T-helper 17 cell (primary cell): ENCODE measurements at places on chromosomes 1 and 21. TPM values are rescaled to one million over a fixed set of nuclear protein-coding genes. Genes with fewer than 3 reads are reported as not detected.
A peak's percentile ranks its signal among the peaks of the same experiment; 100 is the strongest.

CTTNBP2NL gene
- total RNA-seq: 0.45 TPM

PTAFR gene
- 2.9 TPM for total RNA-seq

CLCNKA gene
- not detected for total RNA-seq

NFASC gene
- not detected for total RNA-seq

LMOD1 gene
- total RNA-seq: not detected

DNA sequence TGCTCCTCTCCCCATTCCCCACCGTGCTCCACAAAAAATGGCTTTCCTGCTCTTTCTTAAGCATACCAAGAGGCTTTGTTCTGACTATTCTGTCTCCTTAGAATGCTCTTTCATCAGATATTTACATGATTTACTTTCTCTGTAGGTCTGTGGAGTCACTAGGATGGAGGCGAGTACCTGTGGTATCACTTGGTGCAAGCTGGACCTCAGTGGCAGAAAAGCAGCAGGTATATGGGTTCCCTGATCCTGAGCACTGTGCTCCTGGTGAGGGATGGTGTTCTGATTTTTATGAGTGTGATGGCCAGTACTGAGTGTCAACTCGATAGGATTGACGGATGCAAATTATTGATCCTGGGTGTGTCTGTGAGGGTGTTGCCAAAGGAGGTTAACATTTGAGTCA lies 10.0 kb downstream of the C1orf87 start:
- no peaks in the 10 kb centered on the region for H3K36me3 ChIP-seq
- H3K4me3 ChIP-seq: no peak overlapping the region
- H3K27ac ChIP-seq: no peak overlapping the region

DNA sequence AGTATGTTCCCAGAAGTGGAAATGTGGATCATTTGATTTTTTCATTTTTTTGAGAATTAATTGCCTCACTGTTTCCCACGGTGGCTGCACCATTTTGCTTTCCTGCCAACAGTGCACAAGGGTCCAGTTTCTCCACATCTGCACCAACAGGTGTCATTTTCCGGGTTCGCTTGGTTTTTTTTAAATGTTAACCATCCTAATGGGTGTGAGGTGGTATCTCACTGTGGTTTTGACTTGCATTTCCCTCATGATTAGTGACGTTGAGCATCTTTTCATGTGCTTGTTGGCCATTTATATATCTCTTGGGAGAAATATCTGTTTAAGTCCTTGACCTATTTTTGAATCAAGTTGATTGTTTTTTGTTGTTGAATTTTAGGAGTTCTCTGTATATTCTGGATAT lies 3.0 kb downstream of the COL6A2 start:
- peaks cover 3% of the 10 kb centered on the region for H3K36me3 ChIP-seq
- DNase-seq: no peak
- H3K27ac ChIP-seq: no peak overlapping the region
- peaks cover 25% of the 10 kb centered on the region for H3K27me3 ChIP-seq

GRCh38 chr1:206476058-206476457 lies 5.8 kb downstream of the IKBKE start:
- peaks cover 37% of the 10 kb centered on the region for H3K4me1 ChIP-seq
- H3K4me3 ChIP-seq: no peak overlapping the region

- H3K27me3 ChIP-seq: peaks cover 14% of the 10 kb centered on the region
- no peak overlapping the region for H3K27ac ChIP-seq
- H3K4me1 ChIP-seq: peaks cover 2% of the 10 kb centered on the region
- H3K4me3 ChIP-seq: no peak overlapping the region
These were observed 212.7 kb upstream of the NRIP1 start for GRCh38 chr21:15277466-15277865.

DNA sequence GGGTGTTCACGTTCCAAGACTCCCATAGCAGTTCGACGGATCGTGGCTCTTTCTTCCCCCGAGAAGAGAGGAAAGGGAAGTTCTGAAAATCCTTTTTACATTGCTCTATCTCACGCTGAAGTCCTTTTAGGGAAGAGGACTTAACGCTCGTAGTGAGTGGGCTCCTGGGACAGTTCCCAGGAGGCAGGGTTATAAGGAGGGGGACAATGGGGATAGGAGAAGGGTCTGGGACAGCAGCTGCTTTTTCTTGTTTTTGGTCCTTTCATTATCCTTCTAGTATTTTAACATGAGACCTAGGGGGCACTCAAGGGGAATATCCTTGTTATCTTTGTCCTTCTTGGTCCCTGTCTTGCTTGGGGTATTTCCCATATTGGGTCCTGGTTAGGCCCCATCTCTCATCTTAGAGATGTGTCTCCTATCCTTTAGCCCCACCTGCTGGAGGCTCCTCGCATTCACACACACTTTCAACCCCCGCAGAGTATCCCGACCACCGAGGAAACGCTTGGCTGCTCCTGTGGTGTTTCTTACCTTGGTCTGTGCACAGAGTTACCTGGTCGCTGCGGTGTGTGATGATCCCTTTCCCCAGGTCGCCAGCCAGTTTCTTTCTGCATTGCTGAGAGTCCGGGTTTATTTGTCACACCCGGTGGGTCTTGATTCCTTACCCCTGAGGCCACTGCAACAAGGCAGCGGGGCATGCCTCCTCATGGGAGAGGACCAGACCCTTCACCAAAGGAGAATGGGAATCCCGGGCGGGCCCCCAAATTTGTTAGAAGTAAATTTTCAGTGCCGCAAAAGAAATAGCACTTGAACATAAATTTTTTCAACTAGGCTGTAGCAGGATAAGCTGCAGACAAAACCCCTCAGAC lies 29.7 kb downstream of the SCCPDH start:
- H3K4me1 ChIP-seq: peaks cover 4% of the 10 kb centered on the region
- no peaks in the 10 kb centered on the region for H3K27me3 ChIP-seq
- no peak overlapping the region for H3K4me3 ChIP-seq
- peaks cover 4% of the 10 kb centered on the region for H3K36me3 ChIP-seq

DNA sequence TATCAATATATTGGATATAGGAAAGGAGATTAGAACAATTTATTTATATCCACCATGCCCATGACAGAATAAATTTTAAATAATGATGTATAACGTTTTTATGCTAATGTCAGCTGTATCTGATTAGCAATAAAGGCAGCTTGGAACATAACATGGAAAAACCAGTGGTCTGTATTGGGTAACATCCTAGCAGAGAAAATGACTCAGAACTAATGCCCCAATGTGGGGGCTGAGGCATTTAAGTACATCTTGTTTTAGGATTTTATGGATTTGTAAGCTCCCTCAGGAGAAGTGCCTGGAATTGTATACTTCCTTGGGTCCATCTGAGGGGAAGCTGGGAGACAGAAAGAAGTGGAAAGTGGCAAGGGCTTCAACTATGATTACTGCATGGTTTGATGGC lies 82.3 kb downstream of the HMCN1 start:
- no peaks in the 10 kb centered on the region for H3K36me3 ChIP-seq
- H3K4me1 ChIP-seq: no peaks in the 10 kb centered on the region
- H3K27me3 ChIP-seq: peaks cover 20% of the 10 kb centered on the region
- H3K4me3 ChIP-seq: no peak overlapping the region
- no peak overlapping the region for H3K27ac ChIP-seq
- DNase-seq: no peak

- H3K4me3 ChIP-seq: peak overlapping the region; percentile 81
- H3K27ac ChIP-seq: peak overlapping the region; percentile 96
- no peaks in the 10 kb centered on the region for H3K27me3 ChIP-seq
- H3K36me3 ChIP-seq: peaks cover 2% of the 10 kb centered on the region
- no peak for DNase-seq
- H3K4me1 ChIP-seq: peaks cover 33% of the 10 kb centered on the region
These were observed 6.7 kb downstream of the AZIN2 start for GRCh38 chr1:33087677-33088076.

- no peaks in the 10 kb centered on the region for H3K36me3 ChIP-seq
- DNase-seq: no peak
- H3K27me3 ChIP-seq: peaks cover 3% of the 10 kb centered on the region
- no peak overlapping the region for H3K27ac ChIP-seq
- H3K4me3 ChIP-seq: no peak overlapping the region
- no peaks in the 10 kb centered on the region for H3K4me1 ChIP-seq
These were observed 98.7 kb upstream of the SLC35F3 start for GRCh38 chr1:233805786-233806185.
